ENCODE measurements at places on chromosomes 11 and 22.

- DNase-seq, result no peak
Measured at GRCh38 chr11:43567396-43567975, 113.1 kb upstream of the HSD17B12 start.

GRCh38 chr11:113350336-113351067 lies 36.1 kb downstream of the TTC12 start:
- DNase-seq, result no peak

GRCh38 chr11:16191212-16191867 lies 165.0 kb downstream of the SOX6 start:
- DNase-seq, result no peak

GRCh38 chr22:27274770-27275449 lies 526.6 kb downstream of the MN1 start:
- DNase-seq, result no peak
